Inflammatory macrophage treated with lipopolysaccharide for 1 hour (primary cell): ENCODE measurements at places on chromosomes 16 and 17.

DNA sequence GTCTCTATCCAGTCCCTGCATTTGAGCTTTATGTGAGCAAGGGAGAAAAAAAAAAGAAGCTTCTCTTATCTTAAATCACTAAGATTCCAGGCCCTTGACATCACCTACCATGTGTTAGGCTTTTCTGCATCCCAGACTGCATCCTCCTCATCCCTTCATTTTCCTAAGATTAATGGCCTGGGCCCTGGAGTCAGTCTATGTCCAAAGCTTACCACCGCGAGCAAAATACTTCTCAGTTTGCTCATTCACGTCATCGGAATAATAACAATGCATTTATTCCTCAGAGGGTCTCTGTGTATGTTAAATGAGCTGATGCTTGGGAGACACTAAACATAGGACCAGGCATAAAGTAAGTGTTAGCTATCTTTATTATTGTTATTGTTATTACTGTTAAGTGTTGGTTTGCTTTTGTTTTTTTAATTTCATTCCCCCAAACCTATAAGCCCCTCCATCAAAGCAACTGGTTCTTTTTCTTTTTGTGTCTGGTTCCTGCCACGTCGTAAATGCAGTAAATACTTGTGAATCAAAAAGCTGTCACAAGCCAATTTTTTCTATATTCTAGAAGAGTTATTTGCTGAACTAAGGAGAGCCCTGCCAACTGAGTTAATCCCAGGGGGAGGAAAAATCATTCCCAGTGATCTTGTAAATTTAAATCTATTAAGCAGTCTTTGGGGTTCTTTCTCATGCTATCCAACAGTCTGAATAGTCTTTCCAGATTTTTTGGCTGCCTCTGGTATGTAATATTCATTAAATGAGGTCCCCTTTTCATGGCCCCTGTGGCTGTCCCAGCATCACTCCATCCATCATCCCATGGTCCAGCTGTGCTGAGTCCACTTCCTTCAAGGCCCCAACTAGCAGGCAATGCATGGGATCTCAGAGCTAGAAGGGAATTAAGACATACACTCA is 46.5 kb downstream of the VAT1L start:
- no peak for DNase-seq

DNA sequence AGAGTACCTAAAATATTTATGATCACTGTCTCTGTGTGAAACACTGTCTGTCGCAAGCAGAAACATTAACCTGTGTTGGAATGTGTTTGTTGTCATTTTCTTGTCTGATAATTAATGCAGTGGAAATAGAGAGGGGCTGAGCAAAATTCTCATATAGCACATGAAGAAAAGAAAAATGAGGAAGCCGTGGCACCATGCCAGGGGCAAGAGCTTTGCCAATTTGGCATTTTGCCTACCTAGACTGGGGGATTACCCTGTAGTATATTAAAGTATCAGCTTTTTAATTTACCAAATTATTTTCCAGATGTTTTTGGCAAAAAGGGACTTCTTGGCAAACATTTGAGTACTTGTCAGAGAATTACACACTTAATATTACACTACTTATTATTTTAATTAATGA is 1326.6 kb upstream of the GOT2 start:
- DNase-seq: no peak

- DNase-seq: peak; percentile 69
Measured at GRCh38 chr16:58425756-58426494, 33.7 kb downstream of the GINS3 start.

- DNase-seq: no peak
Measured at GRCh38 chr17:78506454-78507309, 70.5 kb downstream of the DNAH17 start.

- no peak for DNase-seq
Measured at GRCh38 chr17:17304521-17304985, 1.4 kb downstream of the NT5M start.

GRCh38 chr17:3033741-3034577 is 29.4 kb downstream of the OR1D5 start:
- no peak for DNase-seq

- no peak for DNase-seq
Measured at GRCh38 chr16:1564325-1564724, 30.9 kb downstream of the TMEM204 start.

- no peak for DNase-seq
Measured at GRCh38 chr16:9837481-9837880, 344.7 kb downstream of the GRIN2A start.

DNA sequence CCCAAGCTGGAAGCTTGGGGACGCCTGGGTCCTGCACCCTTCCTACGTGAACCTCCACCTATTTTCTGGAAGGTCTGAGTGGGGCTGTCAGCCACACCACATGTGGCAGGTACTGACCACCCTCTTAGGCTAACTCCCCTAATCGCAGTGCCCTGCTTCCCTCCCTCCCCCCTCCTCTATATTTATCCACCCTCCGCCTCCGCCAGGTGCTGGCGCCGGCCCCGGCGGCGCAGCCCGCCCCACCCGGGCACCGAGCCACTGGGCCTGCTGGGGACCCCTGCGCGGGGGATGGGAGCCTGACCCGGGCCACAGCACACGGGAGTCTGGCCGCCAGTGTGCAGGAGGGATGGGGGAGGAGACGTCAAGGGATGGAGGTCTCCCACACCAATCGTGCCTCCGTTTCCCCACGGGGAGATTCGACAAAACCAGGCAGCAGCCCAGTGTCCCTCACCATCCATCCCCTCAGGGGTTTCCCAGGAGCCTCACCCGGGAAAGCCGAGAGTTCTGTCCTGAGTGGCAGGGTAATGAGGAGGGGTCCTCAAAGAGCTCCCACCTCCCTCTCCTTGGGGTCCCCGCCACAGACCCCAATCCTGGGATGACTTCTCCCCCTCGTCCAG is 1.3 kb downstream of the PLEKHH3 start:
- no peak for DNase-seq

GRCh38 chr17:82689077-82689476 is 9.4 kb downstream of the RAB40B start:
- no peak for DNase-seq

DNA sequence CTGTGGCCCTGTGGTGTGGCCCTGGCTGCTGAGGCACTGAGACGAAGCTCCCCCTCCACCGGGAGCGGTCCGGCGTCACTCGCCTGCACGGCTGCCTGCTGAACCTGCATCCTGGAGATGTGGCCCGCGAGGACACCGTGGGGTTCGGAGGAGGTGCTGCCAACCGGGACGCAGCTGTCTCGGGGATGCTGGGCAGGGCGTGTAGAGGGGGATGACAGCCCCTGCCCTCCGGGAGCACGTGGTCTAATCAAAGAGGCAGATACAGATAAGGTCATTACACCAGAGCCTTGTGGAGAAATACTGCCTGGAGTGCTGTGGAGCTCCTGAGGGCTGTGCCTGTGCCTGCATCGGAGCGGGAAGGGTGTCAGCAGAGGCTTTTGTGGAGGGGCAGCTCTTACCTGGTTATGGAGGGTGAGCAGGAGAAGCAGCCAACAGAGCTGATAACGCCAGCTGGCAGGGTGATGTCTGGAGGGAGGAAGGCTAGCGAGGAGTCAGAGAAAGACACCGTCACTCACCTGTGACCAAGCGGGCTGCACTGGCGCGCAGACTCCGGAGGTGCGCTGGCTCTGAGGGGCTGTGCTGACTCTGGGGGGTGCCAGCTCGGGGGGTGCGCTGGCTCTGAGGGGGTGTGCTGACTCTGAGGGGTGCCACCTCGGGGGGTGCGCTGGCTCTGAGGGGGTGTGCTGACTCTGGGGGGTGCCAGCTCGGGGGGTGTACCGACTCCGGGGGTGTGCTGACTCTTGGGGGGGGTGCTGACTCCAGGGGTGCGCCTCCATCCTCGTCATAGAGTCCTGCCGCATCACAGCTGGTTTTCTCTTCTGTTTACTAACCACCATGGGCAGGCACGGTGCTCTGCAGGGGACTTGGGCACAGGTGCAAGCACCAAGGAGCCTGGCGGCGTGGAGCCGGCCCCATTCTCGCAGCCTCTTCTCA is 104.7 kb upstream of the CHMP6 start:
- DNase-seq: no peak

GRCh38 chr17:1645207-1646171 is at the start of gene SCARF1:
Gene SCARF1 (minus strand): TSS chr17:1645732. CDS start chr17:1645697, 35 bp downstream.
- peak; percentile 79 for DNase-seq

GRCh38 chr17:68509141-68510057 is 2.8 kb upstream of the PRKAR1A start:
- DNase-seq: peak; percentile 77
